ENCODE measurements at places on chromosomes 6 and 20. TPM values are rescaled to one million over a fixed set of nuclear protein-coding genes. Genes with fewer than 3 reads are reported as not detected.

- no peak for DNase-seq
Measured at GRCh38 chr20:40978761-40979160, 49.9 kb upstream of the TOP1 start.

- no peak for DNase-seq
Measured at GRCh38 chr20:34980543-34981233, 25.0 kb downstream of the MYH7B start.

- DNase-seq = no peak
Measured at GRCh38 chr20:24628985-24629384, 159.6 kb downstream of the SYNDIG1 start.

- DNase-seq = no peak
Measured at GRCh38 chr20:52379723-52380336, 188.3 kb upstream of the ZFP64 start.

DNA sequence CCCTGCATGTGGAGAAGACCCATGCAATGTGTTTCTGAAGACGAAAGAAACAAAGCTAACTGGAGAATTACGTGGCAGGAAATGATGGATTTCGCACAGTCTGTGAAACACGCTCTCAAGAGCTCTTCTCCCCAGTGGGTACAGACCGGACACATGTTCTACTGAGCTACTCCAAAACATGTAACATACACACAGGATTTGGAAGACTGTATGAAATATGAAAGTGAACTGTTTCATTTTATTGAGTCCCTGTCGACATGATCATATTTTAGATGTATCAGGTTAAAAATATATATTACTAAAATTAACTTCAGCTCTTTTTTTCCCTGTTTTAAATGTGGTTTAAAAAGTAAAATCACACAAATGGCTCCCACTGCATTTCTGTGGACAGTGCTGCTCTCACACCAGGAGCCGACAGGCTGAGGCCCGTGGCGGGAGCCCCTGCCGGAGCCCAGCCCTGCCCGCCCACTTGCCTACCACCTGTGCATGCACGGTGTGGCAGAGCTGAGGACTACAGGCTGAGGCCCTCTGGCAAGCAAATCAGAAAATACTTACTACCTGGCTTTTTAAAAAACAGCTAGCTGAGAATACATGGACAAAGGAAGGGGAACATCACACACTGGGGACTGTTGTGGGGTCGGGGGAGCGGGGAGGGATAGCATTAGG is 58.9 kb upstream of the NXT1 start:
- DNase-seq = peak; percentile 64

DNA sequence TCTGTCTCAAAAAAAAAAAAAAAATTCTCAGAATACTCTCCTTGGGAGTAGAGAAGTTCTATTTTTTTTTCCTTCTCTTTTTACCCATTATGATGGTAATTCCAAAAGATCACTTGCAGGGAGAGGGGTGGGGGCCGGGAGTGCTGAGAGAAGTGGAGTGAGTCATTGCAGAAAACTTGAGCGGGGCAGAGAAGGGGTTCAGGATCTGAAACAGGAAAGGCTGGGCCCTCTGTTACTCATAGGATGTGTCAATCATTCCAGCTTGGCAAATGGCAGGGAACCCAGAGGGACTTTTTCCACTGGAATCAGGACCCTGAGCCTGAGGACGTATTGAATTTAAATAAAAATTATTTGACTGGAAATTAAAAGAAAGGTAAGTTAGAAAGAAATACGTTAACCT is 111.4 kb upstream of the ARMC2 start:
- DNase-seq = no peak

DNA sequence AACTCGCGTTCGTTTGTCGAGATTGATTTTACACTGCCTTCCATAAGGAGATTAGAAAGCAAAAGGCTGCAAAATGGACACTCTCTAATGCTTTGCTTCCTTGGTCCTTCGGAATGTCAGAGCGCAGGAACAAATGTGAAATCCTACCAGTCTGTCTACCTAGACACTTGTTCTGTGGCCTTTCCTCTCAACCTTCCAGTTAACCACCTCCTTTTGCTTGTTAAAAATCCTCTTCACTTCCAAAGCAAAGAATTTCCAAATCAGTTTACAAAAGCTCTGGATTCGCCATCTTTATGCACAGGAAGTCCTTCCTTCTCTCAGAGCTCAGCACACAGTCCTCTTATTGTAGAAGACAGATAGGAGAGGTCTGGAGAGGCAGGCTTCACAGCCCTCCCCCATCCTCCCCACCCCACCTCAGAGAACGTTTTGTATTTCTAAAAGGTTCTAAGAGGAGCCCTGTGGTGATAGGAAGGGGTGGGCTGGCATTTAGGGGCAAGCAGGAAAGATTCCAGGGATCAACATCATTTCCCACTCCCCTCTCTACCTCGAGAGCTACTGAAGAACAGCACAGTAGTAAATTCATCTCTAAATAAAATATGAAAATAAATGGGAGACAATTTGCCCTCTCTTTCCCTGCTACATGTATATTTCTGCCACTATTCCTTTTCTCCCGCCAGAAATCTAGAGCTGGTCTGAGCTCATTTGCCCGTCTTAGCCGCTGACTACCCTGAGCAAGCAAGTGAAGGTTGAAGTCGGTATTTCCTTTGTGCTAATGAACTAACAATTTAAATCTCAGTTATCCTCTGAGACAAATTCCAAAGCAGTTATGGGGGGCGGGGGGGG is 18.9 kb downstream of the TFAP2A start:
- DNase-seq = no peak

DNA sequence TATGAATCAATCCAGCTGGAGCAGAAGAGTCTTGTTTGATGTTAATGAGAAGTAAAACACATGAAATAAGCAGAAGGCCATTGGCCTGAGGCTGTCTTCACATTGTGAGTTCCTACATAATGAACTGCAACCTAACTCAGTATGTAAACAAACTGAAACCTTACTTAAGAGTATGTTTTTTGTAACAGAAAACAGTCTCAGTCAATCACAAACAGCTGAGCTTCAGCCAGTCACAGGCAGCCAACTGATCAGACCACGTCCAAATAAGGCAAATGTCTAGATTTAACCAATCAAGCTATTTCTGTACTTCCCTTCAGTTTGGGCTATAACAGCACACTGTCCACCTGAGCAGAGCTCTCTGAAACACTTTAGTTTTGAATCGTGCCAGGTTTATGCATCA is 234.7 kb downstream of the TRDN start:
- DNase-seq = no peak

DNA sequence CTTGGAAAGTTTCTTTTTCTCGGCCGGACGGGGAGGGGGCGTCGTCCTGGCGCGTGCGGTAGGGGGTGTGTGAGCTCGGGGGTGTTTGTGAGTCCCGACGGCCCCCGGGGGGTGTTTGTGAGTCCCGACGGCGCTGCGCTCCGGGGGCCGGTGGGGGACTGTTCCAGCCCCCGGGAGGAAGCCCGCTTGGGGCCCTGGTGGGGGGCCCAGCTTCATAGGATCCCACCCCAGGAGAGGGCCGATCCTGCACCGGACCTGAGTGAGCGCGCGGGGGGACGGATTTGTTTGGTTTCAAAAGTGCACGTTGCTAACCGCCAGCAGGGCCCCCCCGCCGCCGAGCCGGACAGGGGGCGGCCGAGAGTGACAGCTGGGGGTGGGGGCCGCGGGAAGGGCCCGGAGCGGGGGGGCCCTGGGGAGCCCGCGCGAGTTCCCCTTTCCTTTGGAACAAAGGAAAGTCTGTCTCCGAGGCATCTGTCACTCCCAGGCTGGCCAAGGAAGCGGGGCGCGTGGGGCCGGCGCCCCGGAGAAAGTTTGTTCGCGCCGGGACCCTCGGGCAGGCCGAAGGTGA is 485 bp downstream of the TGIF2 start:
- DNase-seq = no peak

- peak; percentile 62 for DNase-seq
Measured at GRCh38 chr6:52512199-52512598, 64.7 kb downstream of the TRAM2 start.

DNA sequence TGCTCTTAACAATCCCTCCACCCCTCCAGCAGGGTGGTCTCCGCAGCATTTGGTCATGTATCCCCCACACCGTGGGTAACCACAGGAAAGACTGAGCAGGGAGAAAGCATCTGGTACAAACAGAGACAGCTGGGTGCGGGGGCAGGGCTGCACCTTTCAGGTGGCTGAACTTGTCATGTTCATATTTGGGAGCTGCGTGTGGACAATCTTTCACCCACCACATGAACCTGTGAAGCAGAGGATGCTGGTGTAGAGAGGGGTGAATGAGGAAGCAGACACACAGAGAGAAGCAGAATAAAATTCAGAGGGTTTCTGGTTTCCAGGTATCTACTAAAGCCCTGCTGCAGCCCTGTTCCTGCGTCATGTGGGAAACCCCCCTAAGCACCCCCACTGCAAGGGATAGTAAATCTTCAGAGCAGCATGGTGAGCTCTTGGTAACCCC is 8.9 kb downstream of the GFOD1 start:
- DNase-seq = no peak

- DNase-seq = no peak
Measured at GRCh38 chr20:48354903-48355302, 472.9 kb downstream of the PREX1 start.

DNA sequence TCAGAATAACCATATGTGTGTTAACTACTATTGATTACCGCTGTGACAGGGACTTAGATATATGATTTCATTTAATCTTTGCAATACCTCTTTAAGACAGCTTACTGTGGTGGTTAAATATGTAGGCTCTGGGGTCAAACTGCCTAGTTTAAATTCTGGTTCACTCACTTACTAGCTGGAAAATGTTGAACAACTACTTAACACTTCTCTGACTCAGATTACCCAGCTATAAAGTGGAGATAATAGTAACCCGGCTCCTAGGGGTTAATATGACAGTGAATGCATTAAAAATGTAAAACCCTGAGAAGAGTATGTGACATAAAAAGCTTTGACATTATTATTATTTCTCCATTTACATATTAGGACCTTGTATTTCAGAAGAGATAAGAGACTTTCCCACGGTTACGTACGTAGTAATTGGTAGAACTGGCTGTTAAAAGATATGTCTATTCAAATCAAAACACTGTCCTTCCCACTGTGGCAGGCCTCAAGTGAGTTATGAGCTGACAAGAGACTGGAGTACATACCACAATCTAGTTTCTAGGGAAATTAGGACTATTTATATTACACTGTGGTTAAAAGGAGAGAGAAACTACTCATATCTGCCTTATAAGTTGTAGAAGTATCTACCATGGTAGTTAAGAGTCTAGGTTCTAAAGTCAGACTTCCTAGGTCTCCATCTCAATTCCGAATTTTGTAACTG is 4.4 kb upstream of the PLCB1 start:
- no peak for DNase-seq

DNA sequence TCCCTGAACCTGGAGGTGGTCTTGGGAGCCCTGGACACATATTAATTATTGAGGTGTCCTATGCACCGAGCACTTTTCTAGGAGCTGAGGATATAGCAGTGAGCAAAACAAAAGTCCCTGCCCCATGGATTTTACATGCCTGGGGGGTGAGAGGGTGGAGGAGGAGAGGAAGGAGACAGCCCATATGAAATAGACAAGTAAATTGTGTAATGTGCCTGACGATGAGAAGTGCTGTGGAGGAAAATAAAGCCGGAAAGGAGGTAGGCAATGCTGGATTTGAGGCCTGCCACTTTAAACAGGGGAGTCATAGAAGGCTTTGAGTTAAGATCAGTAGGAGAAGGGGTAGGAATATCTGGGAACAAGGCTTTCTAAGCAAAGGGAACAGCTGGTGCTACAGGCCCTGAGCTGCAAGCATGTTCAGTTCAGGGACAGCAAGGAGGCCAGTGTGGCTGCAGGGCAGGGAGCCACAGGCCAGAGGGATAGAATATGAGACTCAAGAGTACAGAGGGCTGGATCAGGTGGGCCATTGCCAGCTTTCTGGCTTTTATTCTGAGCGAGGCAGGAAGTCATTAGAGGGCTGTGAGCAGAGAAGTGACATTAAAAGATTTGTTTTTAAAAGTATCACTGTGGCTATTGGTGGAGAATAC is 19.1 kb upstream of the MYLIP start:
- no peak for DNase-seq

ZNF184 gene
- 12.6 TPM for total RNA-seq

SRPK1 gene
- total RNA-seq = 54.5 TPM

DPPA5 gene
- not detected for total RNA-seq

PRR18 gene
- 0.20 TPM for total RNA-seq

SMIM28 gene
- not detected for total RNA-seq

MUCL3 gene
- total RNA-seq = not detected

TTLL9 gene
- total RNA-seq = 0.30 TPM

BTN1A1 gene
- total RNA-seq = not detected

Measured in skin of body (tissue), 3 donors.